ENCODE measurements at places on chromosomes 16 and 17.
A peak's percentile ranks its signal among the peaks of the same experiment; 100 is the strongest.

GRCh38 chr16:76204249-76204648, 73.0 kb upstream of the CNTNAP4 start:
- DNase-seq = no peak

- DNase-seq = no peak
Measured at GRCh38 chr17:48997827-48998586, 822 bp downstream of the IGF2BP1 start.

DNA sequence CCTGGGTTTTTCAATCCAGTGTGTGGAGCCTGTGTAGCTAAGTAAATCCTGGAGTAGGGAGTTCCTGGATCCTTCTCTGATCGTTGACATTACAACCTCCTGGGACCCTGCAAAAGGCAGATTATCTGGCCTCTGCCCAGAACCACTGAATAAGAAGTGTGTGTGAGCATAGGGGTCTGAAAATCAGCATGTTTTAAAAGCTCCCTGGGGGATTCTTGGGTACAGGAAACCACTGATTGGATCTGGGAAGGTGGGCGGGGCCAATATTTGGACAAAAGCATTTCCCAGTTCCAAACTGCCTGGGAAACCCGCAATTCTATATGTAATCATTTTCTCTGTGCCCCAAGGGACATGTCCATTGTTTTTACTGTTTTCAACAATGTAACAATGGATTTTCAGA, 27.2 kb upstream of the BEAN1 start:
- DNase-seq = no peak

- no peak for DNase-seq
Measured at GRCh38 chr17:1376061-1376460, 24.0 kb downstream of the YWHAE start.

- peak; percentile 53 for DNase-seq
Measured at GRCh38 chr17:15261258-15261801, 3.8 kb downstream of the PMP22 start.

- DNase-seq = peak; percentile 52
Measured at GRCh38 chr17:57440522-57441269, 184.4 kb downstream of the MSI2 start.

DNA sequence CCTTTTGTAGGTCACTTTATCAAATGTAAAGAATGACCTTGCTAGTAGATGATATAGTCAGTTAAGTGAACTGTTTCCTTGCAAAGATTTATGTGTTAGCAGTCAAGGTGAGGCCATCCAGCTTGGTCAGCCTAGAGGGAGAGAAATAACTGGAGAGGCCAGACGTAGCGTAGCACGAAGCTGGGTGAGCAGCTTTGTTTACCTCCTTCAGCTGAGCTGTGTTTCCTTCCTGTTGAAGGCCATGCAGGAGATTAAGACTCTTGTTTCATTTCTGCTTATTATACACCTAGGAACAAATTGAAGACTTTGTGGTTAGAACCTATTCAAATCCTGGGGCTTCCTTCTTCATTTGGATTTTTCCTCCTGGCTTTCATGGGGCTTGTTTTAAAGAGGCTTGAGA, 267.1 kb downstream of the PHKB start:
- no peak for DNase-seq

DNA sequence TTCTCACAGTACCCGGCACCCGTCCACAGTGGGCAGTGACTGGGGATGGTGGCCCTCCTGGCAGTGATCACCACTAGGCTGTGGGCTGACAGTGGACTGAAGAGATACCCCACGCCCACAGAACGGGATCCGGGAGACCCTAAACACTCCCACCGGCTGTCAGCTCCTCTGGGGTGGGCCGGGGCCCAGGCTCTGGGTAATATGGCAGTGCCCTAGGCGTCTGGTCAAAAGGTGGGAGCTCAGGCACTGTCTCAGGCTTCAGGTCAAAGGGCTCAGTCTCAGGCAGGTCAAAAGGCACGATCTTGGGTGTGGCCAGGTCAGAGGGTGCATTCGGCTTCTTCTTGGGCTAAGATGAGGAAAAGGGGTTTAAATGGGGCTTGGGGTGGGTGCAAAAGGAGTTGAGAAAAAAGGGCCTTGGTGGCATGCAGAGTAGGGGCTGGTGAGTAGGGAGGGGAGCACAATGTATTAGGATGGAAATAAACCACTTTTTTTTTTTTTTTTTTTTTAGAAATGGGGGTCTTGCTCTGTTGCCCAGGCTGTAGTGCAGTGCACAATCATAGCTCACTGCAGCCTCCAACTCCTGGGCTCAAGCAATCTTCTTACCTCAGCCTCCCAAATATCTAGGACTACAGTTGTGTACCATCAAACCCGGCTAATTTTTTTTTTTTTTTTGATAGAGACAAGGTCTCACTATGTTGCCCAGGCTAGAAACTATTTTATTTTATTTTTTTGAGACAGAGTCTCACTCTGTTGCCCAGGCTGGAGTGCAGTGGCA, 11.0 kb downstream of the CAVIN1 start:
- DNase-seq = no peak

- DNase-seq = no peak
Measured at GRCh38 chr16:31357324-31358109, 2.5 kb downstream of the ITGAX start.

GRCh38 chr17:48244121-48244711, 136.7 kb downstream of the SNX11 start:
- DNase-seq = no peak

DNA sequence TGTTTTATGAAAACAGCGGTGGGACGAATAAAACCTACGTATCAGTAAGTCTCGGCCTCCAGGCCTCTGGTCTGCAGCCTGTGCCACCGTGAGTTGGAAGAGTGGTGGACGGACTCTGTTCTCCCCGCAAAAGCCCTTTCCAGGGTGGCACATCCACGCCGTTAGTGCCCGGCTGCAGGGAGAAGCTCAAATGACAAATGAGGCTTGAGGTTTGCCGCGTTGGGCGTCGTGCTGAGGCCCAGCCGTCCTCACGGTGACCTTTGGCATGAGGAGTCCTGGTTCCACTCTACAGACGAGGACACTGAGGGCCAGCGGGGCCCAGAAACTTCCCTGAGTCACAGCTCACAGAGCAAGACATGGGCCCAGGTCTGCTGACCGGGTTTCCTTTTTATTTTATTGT, 40.2 kb downstream of the JPH3 start:
- DNase-seq = no peak

- DNase-seq = peak; percentile 69
Measured at GRCh38 chr17:35345926-35346771, 27.3 kb downstream of the SLFN11 start.

GRCh38 chr16:4401094-4401501, 15.3 kb downstream of the CORO7 start:
- no peak for DNase-seq

GRCh38 chr16:48864055-48864454, 254.1 kb upstream of the N4BP1 start:
- no peak for DNase-seq

DNA sequence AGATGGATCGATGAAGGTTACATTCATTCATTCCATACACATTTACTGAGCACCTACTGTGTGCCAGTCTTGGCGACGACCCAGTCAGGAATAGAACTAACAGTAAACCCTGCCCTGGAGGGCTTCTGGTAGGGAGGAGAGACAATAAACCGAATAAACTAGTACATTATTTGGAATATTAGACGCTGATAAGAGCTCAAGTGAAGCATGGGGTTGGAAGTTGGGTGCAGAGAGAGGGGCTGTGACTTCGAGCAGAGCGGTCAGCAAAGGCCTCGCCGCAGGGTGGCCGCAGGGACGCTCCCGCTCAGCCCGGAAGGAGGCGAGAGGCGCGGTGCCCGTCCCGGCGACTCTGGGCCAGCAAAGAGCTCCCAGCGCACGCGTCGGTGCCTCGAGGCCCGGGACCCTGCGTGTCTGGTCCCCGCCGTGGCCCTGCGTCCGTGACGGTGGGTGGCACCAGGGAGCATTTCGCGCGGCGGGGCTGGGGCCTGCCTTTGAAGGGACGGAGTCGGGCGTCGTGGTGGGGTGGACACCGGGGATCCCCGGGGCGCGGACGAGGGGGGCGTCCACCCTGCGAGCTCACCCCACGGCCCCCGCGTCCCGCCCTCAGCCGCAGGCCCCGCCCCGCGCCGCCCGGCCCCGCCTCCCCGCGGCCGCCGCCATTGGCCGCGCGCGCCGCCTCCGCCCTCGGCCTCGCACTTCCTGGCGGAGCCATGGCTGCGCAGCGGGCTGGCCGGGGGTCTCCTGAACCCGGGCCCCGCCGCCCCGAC, at the start of gene KLHL36:
TSS of gene KLHL36 (plus strand) at position 684 of the 767 bp plus-strand sequence. CDS start 2,357 bp downstream, outside the sequence.
- no peak for DNase-seq

- DNase-seq = no peak
Measured at GRCh38 chr16:477301-478157, 50.0 kb upstream of the CAPN15 start.

- DNase-seq = no peak
Measured at GRCh38 chr17:29255926-29256522, 9.4 kb downstream of the CRYBA1 start.

DNA sequence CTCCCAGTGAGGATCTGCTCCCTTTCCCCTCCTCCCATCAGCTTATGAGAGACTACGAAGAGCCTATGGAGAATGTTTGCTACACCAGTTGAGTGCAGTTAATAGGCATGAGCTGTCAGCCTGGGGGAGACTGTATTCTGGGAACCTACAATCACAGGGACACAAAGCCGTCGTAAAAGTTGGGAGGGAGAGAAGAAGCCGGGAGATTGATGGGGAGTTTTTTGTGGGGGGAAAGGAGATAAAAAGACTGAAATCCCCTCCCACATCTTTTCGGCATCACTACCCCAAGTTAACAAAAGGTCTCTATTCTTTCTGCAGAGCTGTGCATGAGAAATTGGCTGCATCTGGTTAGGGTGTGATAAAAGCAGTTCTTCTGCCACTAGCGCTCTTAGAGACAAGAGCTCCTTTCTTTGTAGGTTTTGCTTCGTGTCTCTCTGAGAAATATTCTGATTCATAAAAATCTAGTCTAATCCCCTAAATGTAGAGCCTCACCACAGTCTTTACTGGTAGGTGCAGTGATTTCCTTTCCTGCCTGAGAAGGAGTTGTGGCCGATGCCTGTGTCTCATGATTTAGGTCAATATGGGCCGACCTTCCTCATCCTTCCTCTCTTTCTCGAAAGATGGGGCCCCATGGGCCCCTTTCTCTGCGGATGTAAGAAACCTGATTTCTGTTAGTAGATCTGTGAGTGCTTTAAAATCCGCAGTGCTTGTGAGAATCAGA, 77.4 kb downstream of the BPTF start:
- DNase-seq = no peak

GRCh38 chr17:7329997-7330637, 982 bp upstream of the NEURL4 start:
- peak; percentile 68 for DNase-seq

- DNase-seq = no peak
Measured at GRCh38 chr16:46895399-46896313, 11.5 kb downstream of the GPT2 start.

DNA sequence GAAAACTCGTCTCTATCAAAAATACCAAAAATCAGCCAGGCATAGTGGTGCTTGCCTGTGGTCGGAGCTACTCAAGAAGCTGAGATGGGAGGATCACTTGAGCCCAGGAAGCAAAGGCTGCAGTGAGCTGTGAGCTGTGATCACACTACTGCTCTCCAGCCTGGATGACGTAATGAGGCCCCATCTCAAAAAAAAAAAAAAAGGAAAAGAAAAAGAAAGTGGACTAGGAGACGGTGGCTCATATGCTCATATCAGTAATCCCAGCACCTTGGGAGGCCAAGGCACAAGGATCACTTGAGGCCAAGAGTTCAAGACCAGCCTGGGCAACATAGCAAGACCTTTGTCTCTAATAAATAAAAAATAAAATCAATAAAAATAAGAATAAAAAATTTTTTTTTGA, 8.8 kb upstream of the SUMO2 start:
- no peak for DNase-seq

DNA sequence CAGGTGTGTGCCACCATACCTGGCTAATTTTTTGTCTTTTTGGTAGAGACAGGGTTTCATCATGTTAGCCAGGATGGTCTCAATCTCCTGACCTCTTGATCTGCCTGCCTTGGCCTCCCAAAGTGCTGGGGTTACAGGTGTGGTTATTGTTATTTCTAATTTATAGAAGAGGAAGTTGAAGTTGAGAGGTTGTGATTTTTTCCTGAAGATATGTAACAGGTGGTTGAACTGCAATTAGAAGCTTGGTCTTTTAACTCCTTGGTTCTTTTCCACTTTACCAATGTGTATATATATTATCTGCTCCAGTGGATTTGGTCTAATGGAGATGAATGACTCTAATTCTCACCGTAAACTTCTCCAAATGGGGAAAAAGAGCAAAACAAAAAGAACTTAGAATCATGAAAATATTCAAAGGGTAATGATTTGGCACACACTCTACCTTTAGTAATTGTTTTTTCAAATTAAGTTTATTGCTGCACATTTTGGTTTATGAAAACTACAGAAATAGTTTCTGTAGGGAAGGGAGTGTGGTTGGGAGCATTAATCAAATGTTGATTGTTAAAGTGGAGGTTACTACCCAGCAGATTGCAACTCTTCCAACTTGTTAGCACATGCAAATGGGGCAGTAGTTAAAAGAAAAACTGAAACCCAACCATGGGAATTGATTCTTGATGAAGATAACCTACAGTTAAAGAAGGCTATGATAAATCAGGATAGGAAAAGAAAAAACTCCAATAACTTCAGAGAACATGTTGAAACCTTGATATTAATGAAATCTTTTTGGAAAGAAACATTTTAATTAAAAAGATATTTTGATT, 1.8 kb upstream of the KRT10 start:
- DNase-seq = no peak

DNA sequence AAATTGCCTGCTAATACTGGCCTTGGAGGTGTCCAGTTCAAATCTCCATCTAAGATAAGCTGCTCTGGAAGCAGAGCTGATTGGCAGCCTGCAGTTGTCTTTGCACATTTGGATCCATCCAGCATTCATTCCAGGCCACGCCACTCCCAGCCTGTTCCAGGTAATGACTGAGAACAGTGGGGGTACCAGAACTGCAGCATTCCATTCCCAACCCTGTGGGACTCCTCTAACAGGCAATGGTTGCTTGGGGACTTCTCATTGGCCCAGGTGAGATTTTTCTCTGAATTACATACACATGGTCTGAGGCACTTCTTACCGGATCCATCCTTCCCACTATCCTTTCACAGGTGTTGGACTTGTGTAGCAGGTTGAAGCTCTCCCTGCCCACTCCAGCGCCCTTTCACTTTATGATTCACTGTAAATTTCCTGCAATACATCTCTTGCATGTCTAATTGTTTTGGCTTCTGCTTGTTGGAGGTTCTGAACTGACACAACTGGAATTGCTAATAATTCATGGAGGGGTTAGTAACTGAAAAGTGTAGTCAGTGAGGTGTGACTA, 206.1 kb upstream of the ZFHX3 start:
- DNase-seq = no peak

GRCh38 chr17:81996232-81996756, 18.9 kb downstream of the ASPSCR1 start:
- no peak for DNase-seq

- DNase-seq = no peak
Measured at GRCh38 chr17:41467561-41467960, 375 bp upstream of the KRT32 start.
